ENCODE measurements at places on chromosomes 1 and 21. TPM values are rescaled to one million over a fixed set of nuclear protein-coding genes. Genes with fewer than 3 reads are reported as not detected.

The OR2L5 gene
- not detected for total RNA-seq

The CLDN17 gene
- total RNA-seq, result not detected

The ZBTB8A gene
- not detected for total RNA-seq

The OLIG2 gene
- not detected for total RNA-seq

The C1orf167 gene
- total RNA-seq, result 0.13 TPM

The ST6GALNAC5 gene
- total RNA-seq, result not detected

The C1orf74 gene
- total RNA-seq, result 0.50 TPM

The FCAMR gene
- total RNA-seq, result not detected

DNA sequence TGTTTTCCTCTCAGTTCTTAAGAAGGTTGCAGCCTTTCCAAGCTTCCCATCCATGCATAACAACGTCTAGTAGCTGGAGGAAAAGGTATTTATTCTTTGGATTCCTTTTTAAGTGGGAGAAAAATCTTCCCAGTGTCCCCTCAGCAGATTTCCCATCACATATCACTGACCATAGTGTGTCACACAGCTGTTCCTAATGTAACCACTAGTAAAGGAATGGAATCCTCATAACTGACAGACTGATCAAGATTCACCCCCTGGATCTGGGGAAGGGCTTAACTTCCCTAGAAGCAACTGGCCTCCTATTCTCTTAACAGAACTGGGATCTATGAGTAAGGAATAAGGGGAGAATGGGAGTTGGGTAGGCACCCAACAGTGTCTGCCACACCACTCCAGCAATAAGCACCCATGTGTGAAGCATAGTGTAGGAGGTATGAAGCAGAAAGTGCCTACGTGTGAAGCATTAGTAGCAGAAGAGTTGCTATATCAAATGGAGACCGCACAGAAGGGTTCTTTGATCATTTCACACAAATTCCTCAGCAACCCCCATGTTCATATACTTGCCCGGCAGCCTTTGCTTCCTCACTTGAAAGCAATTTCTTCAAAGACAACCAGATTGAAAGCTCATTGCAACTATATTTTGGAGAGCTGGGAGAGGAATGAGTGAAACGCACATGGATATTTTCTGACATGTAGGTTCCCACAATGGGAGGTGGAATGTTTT, 28.2 kb upstream of the DNAH14 start:
- no peak overlapping the region for H3K27ac ChIP-seq
- no peak for DNase-seq
- no peaks in the 10 kb centered on the region for H3K4me1 ChIP-seq
- peaks cover 43% of the 10 kb centered on the region for H3K27me3 ChIP-seq

DNA sequence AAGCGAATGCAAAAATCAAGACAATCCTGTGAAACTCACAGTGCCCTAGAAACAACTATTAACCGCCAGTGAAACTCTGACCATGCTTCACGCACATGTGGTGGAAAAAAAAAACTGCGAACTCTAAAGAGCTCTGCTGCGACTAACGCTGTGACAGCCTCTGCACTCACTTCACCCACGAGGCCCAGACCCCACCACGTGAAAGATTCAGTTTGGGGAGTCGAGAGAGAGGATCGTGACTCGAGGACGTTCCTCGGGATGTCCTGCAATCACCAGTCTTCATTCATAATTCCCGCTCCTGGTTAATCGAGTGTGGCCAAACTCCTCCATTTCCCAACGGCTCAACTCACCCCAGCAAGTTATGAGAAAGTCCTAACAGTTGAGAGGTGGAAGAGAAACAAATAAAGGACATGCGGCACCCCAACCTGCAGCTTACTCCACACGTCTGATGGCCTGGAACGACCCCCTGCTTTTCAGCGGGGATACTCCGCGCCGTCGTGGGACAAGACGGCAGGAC, 1.1 kb downstream of the SERBP1 start:
- peak overlapping the region; percentile 100 for H3K27ac ChIP-seq
- H3K4me1 ChIP-seq, result peaks cover 43% of the 10 kb centered on the region
- peaks cover 16% of the 10 kb centered on the region for H3K36me3 ChIP-seq
- no peak for DNase-seq
- H3K27me3 ChIP-seq, result no peaks in the 10 kb centered on the region
- peak overlapping the region; percentile 100 for H3K4me3 ChIP-seq

GRCh38 chr1:156804572-156805243, 11.9 kb downstream of the SH2D2A start:
- no peaks in the 10 kb centered on the region for H3K27me3 ChIP-seq
- H3K36me3 ChIP-seq, result peaks cover 4% of the 10 kb centered on the region
- DNase-seq, result no peak
- H3K4me1 ChIP-seq, result peaks cover 59% of the 10 kb centered on the region
- peak overlapping the region; percentile 53 for H3K4me3 ChIP-seq

DNA sequence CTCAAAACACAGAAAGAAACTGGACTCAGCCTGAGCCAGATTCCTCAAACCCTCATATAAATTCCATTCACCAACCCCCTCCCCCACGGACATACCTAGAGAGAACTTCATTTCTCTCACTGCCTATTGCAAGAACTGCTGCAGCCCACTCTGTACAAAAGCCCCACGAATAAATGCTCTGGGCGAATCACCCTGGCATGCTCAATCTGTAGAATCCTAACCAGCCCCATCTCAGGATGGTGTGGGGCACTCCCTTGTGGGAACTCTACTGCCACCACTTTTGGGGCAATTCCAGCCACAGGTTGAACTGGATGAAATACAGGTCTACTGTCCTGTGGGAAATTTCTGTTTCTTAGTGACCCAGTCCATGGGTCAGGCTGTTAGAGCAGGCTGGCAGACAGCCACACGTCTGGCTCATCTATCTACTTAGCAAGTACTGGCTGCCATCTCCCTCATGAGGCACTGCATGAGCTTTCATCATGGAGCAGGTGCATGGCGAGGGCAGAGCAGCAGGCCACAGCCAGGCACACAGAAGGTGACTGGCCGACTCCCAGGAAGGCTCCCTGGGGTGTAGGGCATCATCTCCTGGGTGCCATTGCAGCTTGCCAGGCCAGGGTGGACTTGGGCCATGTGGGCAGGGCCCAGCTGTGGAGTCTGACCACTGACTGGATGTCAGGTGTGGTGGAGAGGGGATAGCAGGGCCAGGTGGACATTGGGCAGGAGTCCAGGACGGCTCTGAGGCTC, 1.6 kb upstream of the C1orf35 start:
- H3K36me3 ChIP-seq, result no peaks in the 10 kb centered on the region
- peak overlapping the region; percentile 85 for H3K27ac ChIP-seq
- H3K4me1 ChIP-seq, result peaks cover 18% of the 10 kb centered on the region
- H3K4me3 ChIP-seq, result peak overlapping the region; percentile 78

DNA sequence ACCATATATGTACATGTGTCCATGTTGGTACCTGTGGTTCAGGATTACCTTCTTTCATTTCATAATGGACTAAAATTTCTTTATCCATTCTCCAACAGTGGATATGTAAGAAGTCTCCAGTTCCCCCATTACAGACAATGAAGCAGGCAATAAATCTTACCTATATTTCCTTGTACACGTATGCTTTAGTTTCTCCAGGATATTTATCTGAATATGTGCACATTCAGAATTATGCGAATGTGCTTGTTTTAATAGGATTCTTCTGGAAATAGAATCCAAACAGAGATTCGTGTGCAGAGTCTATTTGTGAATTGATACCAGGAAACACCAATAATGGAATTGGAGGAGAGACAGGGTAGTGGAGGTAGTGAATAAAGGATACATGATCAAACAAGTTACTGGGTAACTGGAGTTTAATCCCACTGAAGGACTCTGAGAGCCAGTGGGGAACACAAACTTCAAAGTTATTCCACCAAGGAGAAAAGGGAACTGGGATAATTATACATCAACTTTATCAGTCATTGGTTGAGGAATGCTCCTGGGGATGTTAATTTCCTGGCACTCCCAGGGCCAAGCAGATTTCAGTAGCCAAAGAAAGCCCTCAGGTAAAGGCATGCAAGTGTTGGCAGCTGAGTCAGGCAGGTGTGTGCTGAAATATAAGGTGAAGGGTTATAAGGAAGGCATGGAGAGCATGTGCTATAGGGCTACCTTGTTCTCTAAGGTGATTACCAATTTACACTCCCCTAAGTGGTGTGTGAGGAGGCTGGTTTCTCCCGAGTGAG, 374.9 kb upstream of the PBX1 start:
- H3K27me3 ChIP-seq, result no peaks in the 10 kb centered on the region
- no peak overlapping the region for H3K4me3 ChIP-seq
- no peak for DNase-seq
- no peaks in the 10 kb centered on the region for H3K36me3 ChIP-seq
- H3K27ac ChIP-seq, result no peak overlapping the region

GRCh38 chr1:2561898-2562895, 6.0 kb downstream of the TNFRSF14 start:
- no peak overlapping the region for H3K27ac ChIP-seq
- H3K4me3 ChIP-seq, result no peak overlapping the region
- DNase-seq, result no peak

DNA sequence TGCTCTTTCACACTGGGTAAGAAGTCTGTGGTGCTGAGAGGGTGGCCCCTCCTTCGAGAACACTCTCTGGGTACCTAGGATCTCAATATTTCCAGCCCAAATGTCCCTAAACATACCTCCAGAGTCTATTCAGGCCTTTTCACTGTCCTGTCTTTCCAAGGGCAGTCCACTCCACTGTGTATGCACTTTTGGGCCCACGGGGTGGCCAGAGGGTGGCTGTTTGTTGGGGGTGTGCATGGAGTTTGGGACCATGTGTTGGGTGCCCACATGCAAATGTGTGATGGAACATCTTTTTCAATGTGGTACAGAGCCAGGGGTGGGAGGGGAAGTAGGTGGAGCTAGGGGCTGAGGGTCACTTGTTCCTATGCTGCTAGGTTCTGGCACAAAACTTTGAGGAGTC, 87.5 kb downstream of the FAM78B start:
- H3K4me3 ChIP-seq, result no peak overlapping the region
- no peaks in the 10 kb centered on the region for H3K27me3 ChIP-seq
- DNase-seq, result no peak

- H3K27me3 ChIP-seq, result no peaks in the 10 kb centered on the region
- H3K4me1 ChIP-seq, result no peaks in the 10 kb centered on the region
- no peak within 1 kb of the TSS for H3K27ac ChIP-seq
- DNase-seq, result no peak
- H3K4me3 ChIP-seq, result no peak within 1 kb of the TSS
Observed at GRCh38 chr1:192316942-192317450, at the start of gene RGS21. Gene RGS21, plus strand, starts transcription at chr1:192316992. Its CDS starts 26,045 bp downstream, at chr1:192343037.

DNA sequence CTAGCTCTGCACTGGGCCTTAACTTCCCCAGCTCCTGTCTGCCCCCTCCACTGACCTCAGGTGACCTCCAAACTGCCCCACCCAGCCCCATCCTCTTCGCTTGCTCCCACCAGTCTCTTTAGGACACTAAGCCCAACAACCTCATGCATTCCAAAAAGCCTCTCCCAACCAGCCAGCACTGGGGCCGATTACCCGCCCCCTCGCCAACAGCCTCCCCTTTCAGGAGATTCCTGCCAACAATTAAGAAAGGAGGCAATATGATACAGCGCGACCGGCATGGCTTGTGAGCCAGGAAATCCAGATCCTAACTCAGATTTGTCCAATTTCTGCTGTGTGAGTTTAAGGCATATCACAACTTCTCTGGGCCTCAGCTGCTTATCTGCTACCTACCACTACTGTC, 14.7 kb downstream of the KANK4 start:
- no peaks in the 10 kb centered on the region for H3K36me3 ChIP-seq
- H3K27ac ChIP-seq, result no peak overlapping the region
- peaks cover 13% of the 10 kb centered on the region for H3K27me3 ChIP-seq
- no peaks in the 10 kb centered on the region for H3K4me1 ChIP-seq

- peaks cover 6% of the 10 kb centered on the region for H3K36me3 ChIP-seq
- no peak overlapping the region for H3K4me3 ChIP-seq
- H3K27ac ChIP-seq, result peak overlapping the region; percentile 84
- H3K4me1 ChIP-seq, result peaks cover 23% of the 10 kb centered on the region
Observed at GRCh38 chr1:149931212-149931790, 3.7 kb upstream of the SF3B4 start.

DNA sequence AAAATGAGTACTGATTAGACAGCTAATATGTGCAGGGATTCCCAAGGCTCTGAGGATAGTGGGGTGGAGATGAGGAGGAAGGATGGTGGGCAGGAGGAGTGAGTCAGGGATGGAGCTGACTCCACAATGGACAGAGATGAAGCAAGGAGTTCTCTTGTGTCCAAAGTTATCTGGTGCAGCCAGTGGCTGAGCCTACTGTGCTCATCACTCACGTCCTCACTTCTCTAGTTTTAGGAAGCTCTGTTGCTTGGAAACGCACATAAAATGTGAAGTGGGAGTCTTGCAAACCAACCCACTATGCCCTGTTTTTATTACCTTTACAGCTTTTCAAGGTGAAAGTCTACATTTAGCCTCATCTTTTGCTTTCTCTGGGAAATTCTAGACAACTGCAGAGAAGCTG, 36.5 kb upstream of the SAMD13 start:
- H3K4me3 ChIP-seq, result no peak overlapping the region
- H3K36me3 ChIP-seq, result peaks cover 2% of the 10 kb centered on the region
- H3K27ac ChIP-seq, result no peak overlapping the region
- no peaks in the 10 kb centered on the region for H3K27me3 ChIP-seq
- DNase-seq, result no peak

GRCh38 chr1:67739361-67739760, 54.4 kb downstream of the GADD45A start:
- peaks cover 31% of the 10 kb centered on the region for H3K27me3 ChIP-seq
- no peak overlapping the region for H3K27ac ChIP-seq

DNA sequence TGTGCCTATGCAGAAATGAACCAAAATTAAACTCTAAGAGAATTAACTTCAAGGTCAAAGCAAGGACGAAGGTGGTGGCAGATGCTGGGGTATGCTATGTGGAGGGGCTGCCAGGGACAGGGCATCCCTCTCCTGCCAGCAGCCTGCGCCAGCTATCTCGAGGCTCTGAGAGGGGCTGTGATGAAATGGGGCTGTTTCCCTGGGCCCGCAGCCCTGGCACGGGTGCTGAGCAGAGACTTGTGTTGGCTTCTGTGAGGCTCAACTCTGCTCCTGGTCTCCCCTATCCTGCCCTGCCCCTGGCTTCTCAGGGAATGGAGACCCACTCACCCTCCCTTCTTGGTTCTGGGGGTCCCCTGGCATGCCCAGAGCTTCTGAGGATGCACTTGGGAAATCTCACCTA, 41.9 kb upstream of the TIAM1 start:
- H3K27ac ChIP-seq, result no peak overlapping the region
- H3K27me3 ChIP-seq, result no peaks in the 10 kb centered on the region
- no peak for DNase-seq
- H3K4me1 ChIP-seq, result peaks cover 2% of the 10 kb centered on the region

DNA sequence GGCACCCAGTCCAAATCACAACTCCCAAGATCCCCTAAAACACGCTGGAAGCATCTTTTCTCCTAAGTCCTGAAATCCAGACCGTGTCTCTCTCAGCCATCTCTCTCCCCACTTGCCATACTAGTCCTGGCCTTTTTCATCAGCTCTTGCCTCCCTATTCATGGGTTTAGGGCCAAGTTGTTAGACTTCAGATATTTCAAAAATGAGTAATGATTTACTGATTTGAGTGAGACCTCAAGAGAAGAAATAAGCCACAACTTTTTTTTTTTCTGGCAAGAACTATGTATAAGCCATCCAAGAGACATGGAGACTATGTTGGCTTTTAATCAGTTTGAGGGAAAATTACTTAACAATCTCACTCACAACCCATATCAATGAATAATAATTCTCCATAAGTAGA, 62.5 kb downstream of the TBX15 start:
- no peak overlapping the region for H3K4me3 ChIP-seq
- H3K27me3 ChIP-seq, result no peaks in the 10 kb centered on the region
- no peaks in the 10 kb centered on the region for H3K36me3 ChIP-seq

GRCh38 chr1:233607252-233608119, 6.4 kb upstream of the KCNK1 start:
- no peaks in the 10 kb centered on the region for H3K4me1 ChIP-seq
- peaks cover 43% of the 10 kb centered on the region for H3K27me3 ChIP-seq
- DNase-seq, result no peak
- no peak overlapping the region for H3K27ac ChIP-seq
- no peak overlapping the region for H3K4me3 ChIP-seq

- peak; percentile 15 for DNase-seq
- peaks cover 18% of the 10 kb centered on the region for H3K4me1 ChIP-seq
- H3K27me3 ChIP-seq, result peaks cover 48% of the 10 kb centered on the region
- peaks cover 3% of the 10 kb centered on the region for H3K36me3 ChIP-seq
- H3K27ac ChIP-seq, result no peak overlapping the region
- peak overlapping the region; percentile 91 for H3K4me3 ChIP-seq
Observed at GRCh38 chr1:35706846-35707600, 11.7 kb downstream of the C1orf216 start.
